GM04504 (cell line): ENCODE measurements at places on chromosomes 13 and 19.

- no peak for DNase-seq
Observed at GRCh38 chr13:44651209-44651608, 75.1 kb upstream of the TSC22D1 start.

DNA sequence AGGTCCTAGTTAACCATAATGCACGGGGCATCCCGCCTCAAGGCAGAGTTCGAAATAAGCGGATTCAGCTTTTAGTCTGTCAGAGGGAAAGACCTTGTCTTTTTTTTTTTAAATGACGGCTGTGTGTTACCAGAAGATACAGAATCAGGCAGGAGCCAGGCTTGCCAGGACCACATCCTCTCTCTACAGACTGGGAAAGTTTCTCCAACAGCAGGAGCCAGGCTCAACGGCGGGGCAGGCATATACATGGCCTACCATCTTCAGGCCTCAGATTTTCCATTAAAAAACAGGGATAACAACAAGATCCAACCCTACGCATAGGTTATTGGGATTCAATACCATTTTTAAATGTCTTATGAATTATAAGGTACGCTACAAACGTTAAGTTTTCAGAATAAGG lies 17.8 kb downstream of the IRS2 start:
- no peak for DNase-seq

- peak; percentile 65 for DNase-seq
Observed at GRCh38 chr19:43439032-43439708, 24.5 kb downstream of the TEX101 start.

DNA sequence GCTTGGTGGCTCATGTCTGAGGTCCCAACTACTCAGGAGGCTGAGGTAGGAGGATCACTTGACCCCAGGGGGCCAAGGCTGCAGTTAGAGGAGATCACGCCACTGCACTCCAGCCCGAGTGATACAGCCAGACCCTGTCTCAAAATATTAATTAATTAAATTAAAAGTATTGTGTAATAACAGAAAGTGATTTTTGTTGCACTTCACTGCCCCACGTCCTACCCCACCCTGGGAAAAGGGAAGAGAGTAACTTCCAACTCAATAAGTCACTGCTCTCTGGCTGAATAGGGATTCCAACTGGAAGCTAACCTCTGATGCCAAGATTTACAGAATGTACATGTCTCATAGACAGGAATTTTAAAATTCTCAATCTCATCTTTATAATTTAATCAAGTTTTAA lies 47.2 kb downstream of the ZNF611 start:
- no peak for DNase-seq

DNA sequence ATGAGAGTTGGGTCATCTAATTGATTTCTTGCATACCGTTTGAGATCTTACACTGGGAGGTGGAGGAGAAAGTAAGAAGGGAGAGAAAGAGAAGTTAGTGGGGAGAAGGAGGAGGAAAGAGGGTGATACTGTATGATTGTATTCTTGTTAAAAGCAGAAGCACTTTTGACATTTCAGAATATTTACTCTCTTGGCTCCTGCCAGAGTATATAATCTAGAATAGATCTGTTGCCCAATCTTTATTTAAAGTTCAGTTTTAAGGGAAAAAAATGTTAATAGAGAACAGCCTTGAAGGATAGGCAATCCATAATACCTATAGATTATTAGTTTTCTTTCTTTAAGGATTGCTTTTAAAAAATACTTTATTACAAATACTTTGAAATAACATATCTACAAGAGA lies 41.5 kb downstream of the PDS5B start:
- no peak for DNase-seq
